Activated CD8-positive, alpha-beta T cell treated with anti-CD3 and anti-CD28 coated beads for 36 hours (primary cell): ENCODE measurements at places on chromosomes 3 and 15. TPM values are rescaled to one million over a fixed set of nuclear protein-coding genes. Genes with fewer than 3 reads are reported as not detected.

GRCh38 chr3:123361071-123361470 lies 87.8 kb downstream of the ADCY5 start:
- no peak for DNase-seq
- no peaks in the 10 kb centered on the region for H3K4me1 ChIP-seq
- peaks cover 16% of the 10 kb centered on the region for H3K27me3 ChIP-seq
- H3K27ac ChIP-seq = no peak overlapping the region
- H3K4me3 ChIP-seq = no peak overlapping the region

The PRTG gene
- not detected for total RNA-seq

DNA sequence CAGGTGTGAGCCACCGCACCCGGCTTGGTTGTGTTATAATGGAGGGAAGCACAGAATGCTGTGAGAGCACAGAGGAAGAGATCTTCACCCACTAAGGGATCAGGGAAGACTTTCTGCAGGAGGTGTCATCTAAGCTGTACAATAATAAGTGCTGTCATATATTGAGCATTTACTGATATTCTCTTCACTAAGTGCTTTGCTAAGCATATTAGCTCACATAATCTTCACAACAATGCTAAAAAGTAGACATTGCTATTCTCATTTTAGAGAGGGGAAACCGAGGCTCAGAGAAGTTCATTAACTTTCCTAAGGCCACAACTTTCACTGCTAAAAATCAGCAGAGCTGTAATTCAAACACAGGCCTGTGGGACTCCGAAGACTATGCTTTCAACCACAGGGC lies 115.3 kb downstream of the CORO2B start:
- DNase-seq = no peak
- peaks cover 6% of the 10 kb centered on the region for H3K4me1 ChIP-seq
- H3K36me3 ChIP-seq = no peaks in the 10 kb centered on the region
- no peak overlapping the region for H3K4me3 ChIP-seq
- H3K27me3 ChIP-seq = no peaks in the 10 kb centered on the region

DNA sequence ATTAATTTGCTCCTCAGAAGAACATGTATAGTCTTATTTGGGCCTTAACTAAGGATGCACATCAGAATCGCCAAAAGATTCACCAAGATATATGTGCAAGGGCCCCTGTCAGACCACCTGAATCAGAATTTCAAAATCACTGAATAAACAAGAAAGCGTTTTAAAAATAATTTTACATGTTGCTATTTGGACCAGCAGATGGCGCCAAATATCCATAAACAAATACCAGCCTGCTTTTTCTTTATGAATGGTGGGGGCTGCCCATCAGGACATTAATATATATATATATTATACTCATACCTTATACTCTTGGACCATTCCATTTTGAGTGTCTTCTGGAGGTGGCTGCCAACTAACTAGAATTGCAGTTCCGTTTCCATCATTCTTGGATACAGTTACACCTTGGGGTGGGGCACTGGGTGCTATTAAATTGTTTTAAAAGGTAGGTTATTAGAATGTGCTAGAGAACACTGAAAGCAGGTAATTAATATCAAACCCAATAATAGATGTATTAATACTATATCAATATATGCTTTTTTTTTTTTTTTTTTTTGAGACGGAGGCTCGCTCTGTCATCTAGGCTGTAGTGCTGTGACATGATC lies 1108.3 kb downstream of the ROBO1 start:
- H3K4me3 ChIP-seq = no peak overlapping the region
- no peaks in the 10 kb centered on the region for H3K36me3 ChIP-seq
- no peaks in the 10 kb centered on the region for H3K4me1 ChIP-seq
- peak; percentile 56 for DNase-seq

The THOC7 gene
- total RNA-seq = 85.0 TPM

DNA sequence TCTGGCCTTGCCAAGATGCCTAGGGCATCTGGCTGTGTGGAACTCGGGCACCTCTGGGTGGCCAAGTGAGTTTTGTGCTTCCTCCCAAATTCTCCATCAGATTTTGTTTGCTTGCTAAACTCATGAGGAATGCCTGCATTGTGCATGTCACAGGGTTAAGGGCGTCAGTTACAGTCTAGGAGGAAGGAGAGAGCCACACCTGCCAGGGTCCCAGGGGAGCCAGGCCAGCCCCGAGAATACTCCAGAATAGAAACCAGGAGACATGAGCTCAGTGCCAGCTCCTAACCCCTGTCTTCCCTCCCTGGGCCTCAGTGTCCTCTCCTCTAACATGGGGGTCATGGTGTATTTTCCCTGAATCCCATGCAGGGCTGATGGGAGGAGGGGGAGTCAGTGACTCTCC lies 22.0 kb upstream of the SKOR1 start:
- no peaks in the 10 kb centered on the region for H3K27me3 ChIP-seq
- no peak for DNase-seq

The CPOX gene
- 45.3 TPM for total RNA-seq

DNA sequence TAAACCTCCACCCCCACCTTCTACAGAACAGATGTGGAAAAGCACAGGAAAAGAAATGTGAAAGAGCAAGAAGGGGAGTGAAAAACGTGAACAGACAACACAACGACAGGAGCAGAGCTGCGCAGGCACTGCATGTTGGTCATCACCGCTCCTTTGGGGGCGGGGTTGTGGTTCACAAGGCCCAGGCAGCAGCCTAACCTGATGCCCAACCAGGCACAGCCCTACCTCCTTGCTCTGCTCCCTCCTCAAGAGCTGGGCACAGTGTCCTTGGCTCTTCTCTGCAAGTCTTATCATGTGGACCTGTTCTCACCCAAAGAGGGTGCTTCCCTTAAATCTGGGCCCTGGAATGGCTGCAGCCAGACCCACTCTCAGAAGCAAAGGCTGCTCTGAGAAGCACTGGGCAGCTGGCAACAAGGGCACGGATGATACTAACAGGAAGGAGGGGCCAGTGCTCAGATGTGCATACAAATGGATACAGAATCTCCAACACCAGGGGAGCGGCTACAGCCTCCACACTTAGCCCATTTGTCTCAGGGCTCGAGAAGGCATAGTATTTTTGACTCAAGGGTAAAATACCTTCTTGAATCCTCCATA lies 64.6 kb downstream of the DHX30 start:
- H3K27me3 ChIP-seq = no peaks in the 10 kb centered on the region
- H3K4me3 ChIP-seq = no peak overlapping the region
- peaks cover 35% of the 10 kb centered on the region for H3K36me3 ChIP-seq
- H3K27ac ChIP-seq = no peak overlapping the region
- DNase-seq = no peak
- no peaks in the 10 kb centered on the region for H3K4me1 ChIP-seq

DNA sequence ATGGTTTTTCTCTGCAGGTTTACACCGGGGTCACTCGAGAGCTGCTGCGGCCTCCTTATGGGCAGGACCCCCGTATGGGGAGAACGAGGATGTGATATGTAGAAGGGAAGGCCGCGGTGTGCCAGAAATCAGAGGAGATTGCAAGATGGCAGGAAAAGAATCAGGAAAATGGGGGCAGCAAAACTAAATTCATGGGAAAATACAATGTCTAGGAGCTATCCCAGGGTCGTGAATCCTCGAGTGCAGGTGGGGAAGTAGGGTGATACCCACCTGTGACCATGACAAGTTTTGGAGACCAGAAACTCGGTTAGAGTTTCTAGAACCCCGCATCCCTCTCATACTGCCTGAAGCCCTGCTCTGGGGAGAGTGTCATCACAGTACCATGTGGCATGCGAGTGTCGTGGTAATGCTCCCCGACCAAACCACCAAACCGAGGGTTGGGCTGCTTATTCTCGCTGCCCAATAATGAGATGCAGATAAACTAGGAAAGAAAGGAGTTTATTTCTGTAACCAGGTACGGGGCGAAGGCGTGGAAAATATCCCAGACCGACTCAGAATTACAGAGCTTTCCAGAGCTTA lies 781 bp downstream of the TRNT1 start:
- peak overlapping the region; percentile 99 for H3K27ac ChIP-seq
- peak; percentile 65 for DNase-seq
- H3K27me3 ChIP-seq = no peaks in the 10 kb centered on the region
- peaks cover 24% of the 10 kb centered on the region for H3K4me1 ChIP-seq
- peaks cover 43% of the 10 kb centered on the region for H3K36me3 ChIP-seq

- DNase-seq = no peak
- no peak overlapping the region for H3K27ac ChIP-seq
- H3K4me1 ChIP-seq = no peaks in the 10 kb centered on the region
- H3K27me3 ChIP-seq = peaks cover 36% of the 10 kb centered on the region
- H3K36me3 ChIP-seq = no peaks in the 10 kb centered on the region
- no peak overlapping the region for H3K4me3 ChIP-seq
These were observed 111.3 kb downstream of the DCLK3 start for GRCh38 chr3:36653095-36653494.

The CHRNA3 gene
- not detected for total RNA-seq

The IQCH gene
- 1.2 TPM for total RNA-seq

DNA sequence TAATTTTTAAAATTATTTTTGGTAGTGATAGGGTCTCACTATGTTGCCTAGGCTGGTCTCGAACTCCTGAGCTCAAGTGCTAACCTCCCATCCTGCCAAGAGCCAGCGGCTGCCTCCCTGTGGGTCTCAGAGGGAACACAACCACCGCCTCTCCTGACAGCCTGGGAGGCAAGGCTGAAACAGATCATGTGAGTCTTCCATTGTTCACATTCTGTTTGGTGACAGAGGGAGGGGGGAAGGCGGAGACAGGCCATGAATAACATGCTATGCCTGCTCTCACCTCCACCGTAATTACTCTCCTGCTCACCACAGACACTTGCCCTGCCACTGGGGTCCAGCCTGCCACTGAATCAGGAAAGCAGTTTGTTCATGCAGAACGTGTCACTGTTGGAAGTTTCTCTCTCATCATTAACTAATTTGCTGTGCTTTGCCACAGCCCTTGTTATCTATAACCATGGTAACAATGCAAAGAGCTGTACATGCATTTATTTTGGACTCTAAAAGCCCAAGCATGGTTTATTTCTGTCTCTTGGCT lies 78.4 kb upstream of the RASGRF1 start:
- H3K4me1 ChIP-seq = no peaks in the 10 kb centered on the region
- no peaks in the 10 kb centered on the region for H3K36me3 ChIP-seq
- no peak for DNase-seq
- peaks cover 33% of the 10 kb centered on the region for H3K27me3 ChIP-seq

DNA sequence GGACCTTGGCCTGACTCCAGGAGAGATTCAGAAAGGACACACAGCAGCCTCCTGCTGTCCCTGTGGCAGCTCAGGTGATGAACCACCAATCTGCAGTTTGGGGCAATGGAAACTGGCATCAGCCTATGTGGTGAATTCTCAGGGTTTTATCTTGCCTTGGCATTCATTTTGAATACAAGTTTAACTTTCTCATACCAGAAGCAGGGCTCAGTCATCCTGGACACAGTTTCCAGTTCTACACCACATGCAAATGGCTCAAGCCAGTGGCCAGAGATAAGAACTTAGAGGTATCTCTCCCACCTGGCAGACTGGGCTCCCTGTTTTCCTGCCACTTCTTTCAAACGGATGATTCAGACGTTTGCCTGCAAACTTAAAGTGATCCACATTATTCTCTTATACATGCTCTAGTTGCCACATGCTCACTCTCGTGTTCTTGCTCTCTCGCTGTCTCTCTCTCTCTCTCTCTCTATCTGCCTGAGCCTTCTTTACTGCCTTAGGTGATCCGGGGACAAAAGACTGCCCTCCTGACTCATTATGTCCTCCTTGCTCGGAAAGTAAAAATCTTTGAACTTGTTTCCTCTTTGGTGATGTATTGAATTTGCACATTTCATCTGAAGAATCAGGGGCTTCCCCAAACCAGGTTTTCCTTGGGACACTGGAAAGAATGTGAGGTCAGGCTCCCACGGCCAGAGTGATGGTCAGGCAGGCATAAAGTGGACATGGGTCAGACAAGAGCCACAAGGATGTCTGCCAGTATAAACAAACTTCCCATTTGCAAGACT lies 99.6 kb upstream of the STT3B start:
- H3K36me3 ChIP-seq = peaks cover 2% of the 10 kb centered on the region
- H3K4me3 ChIP-seq = no peak overlapping the region
- no peak for DNase-seq
- H3K27ac ChIP-seq = no peak overlapping the region
